ENCODE measurements at places on chromosomes 7 and 10. TPM values are rescaled to one million over a fixed set of nuclear protein-coding genes. Genes with fewer than 3 reads are reported as not detected.

DNA sequence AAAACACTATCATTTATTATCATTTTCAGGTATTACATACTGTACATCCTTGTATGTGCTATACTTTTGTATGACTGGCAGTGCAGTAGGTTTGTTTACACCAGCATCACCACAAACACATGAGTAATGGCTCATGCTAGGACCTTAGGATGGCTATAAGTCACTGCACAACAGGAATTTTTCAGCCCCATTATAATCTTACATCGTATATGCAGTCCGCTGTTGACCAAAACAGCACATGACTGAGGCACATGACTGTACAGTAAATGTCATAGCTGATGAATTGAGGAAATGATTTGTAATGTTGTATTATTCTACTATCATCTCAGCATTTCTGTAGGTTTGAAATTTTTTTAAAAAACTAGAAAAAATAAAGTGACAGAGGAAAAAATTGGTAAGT is 38.6 kb downstream of the BPGM start:
- DNase-seq: no peak
- peaks cover 3% of the 10 kb centered on the region for H3K36me3 ChIP-seq
- H3K27me3 ChIP-seq: no peaks in the 10 kb centered on the region

GRCh38 chr10:62917475-62918238 is 101.5 kb upstream of the EGR2 start:
- no peak for DNase-seq
- H3K4me3 ChIP-seq: no peak overlapping the region
- no peaks in the 10 kb centered on the region for H3K36me3 ChIP-seq
- peaks cover 5% of the 10 kb centered on the region for H3K4me1 ChIP-seq

DNA sequence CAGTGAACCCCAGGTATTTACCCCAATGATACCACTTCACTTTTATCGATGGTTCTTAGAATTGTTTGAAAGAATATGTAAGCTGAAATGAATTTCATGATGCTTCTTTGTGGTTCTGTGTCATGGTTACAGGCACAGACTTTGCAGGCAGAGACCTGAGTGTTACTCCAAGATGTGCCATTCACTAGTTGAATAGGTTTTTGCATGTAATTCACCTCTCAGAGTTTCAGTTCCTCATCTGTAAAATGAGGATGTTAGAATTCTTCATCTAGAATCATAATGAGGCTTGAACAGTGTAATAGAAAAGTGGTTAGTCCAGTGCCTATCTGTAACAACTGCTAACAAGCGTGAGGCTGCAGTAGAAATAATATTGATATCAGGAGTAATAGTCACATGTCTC is 54.6 kb downstream of the VSTM2A start:
- no peak for DNase-seq
- H3K27me3 ChIP-seq: no peaks in the 10 kb centered on the region
- no peaks in the 10 kb centered on the region for H3K4me1 ChIP-seq
- no peak overlapping the region for H3K27ac ChIP-seq

DNA sequence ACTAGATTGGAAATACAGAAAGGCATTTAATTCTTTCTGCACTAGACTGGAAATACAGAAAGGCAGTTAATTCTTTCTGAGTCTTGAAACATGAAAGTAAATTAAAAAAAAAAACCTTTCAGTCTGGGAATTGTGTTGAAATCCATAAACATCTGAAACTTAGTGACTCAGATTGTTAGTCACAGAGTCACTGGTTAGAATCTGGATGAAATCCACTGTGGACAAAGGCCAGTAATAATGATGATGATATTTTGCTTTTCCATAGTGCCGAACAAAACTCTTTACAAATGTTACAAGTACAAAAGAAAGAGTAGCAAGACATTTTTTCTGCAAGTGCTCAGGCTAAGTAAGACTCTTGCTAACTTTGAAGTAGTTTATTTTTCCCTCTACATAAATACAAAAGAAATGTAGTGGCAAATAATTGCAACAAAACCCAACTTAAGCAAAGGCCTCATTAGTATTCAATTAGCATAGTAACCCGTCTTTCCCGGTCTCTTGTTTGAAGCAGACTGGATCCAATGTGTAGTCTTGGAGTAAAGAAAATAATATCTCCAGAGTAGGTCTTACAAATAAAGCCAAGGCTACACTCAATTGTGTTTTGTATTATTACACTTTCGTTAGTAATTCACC is 5.8 kb upstream of the PRTFDC1 start:
- no peaks in the 10 kb centered on the region for H3K36me3 ChIP-seq
- DNase-seq: no peak
- H3K4me1 ChIP-seq: no peaks in the 10 kb centered on the region
- H3K4me3 ChIP-seq: no peak overlapping the region
- H3K27me3 ChIP-seq: no peaks in the 10 kb centered on the region

GRCh38 chr10:45439365-45439764 is 65.3 kb downstream of the ALOX5 start:
- no peaks in the 10 kb centered on the region for H3K4me1 ChIP-seq
- DNase-seq: no peak
- no peaks in the 10 kb centered on the region for H3K27me3 ChIP-seq
- H3K27ac ChIP-seq: no peak overlapping the region
- no peak overlapping the region for H3K4me3 ChIP-seq

GRCh38 chr10:132582771-132583170 is 45.2 kb downstream of the INPP5A start:
- no peak for DNase-seq
- peaks cover 3% of the 10 kb centered on the region for H3K4me1 ChIP-seq
- no peak overlapping the region for H3K4me3 ChIP-seq
- H3K27ac ChIP-seq: no peak overlapping the region
- no peaks in the 10 kb centered on the region for H3K36me3 ChIP-seq

GRCh38 chr10:49174926-49175500 is 13.2 kb downstream of the TMEM273 start:
- H3K27me3 ChIP-seq: no peaks in the 10 kb centered on the region
- H3K4me3 ChIP-seq: no peak overlapping the region
- no peak overlapping the region for H3K27ac ChIP-seq

GRCh38 chr10:116796469-116796868 is 52.8 kb upstream of the ENO4 start:
- no peak overlapping the region for H3K27ac ChIP-seq
- no peaks in the 10 kb centered on the region for H3K36me3 ChIP-seq

- peaks cover 5% of the 10 kb centered on the region for H3K36me3 ChIP-seq
- H3K27ac ChIP-seq: no peak overlapping the region
- H3K27me3 ChIP-seq: no peaks in the 10 kb centered on the region
- H3K4me3 ChIP-seq: no peak overlapping the region
Observed at GRCh38 chr7:96097835-96098234, 224.1 kb downstream of the SLC25A13 start.

The TAS2R5 gene
- 1.7 TPM for total RNA-seq

The INMT gene
- total RNA-seq: 131 TPM

The NPC1L1 gene
- total RNA-seq: 0.39 TPM

The PSAP gene
- total RNA-seq: 1,176 TPM

The NODAL gene
- total RNA-seq: not detected

The TNRC18 gene
- 108 TPM for total RNA-seq

The PIK3CG gene
- total RNA-seq: 11.8 TPM
